Activated CD4-positive, CD25-positive, alpha-beta regulatory T cell treated with anti-CD3 and anti-CD28 coated beads, Interleukin-2, amount 50 U/mL, for 72 hours (primary cell): ENCODE measurements at places on chromosomes 7 and 10.

GRCh38 chr7:21345361-21345760 lies 82.5 kb upstream of the SP4 start:
- no peak for DNase-seq

GRCh38 chr7:84297616-84298015 lies 103.0 kb upstream of the SEMA3A start:
- DNase-seq = no peak

DNA sequence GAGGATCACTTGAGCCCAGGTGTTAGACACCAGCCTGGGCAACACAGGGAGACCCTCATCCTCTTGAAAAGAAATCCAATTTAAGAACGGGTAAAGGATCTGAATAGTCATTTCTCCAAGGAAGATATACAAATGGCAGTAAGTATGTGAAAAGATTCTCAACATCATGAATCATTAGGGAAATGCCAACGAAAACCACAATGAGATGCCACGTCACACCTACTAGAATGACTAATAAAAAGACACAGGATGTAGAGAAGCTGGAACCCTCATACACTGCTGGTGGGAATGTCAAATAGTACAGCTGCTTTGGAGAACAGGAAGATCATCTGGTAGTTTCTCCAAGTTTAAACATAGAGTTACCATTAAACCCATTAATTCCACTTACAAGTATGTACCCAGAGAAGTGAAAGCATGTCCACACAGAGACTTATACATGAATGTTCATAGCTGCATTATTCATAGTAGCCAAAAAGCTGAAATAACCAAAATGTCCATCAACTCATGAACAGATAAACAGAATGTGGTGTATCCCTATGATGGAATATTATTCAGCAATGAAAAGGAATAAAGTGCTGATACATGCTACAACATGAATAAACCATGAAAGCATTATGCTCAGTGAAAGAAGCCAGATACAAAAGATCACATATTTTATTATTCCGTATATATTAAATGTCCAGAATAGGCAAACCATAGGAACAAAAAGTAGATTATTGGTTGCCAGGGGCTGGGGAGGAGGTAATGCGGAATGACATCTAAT lies 13.1 kb upstream of the ZMIZ2 start:
- no peak for DNase-seq

DNA sequence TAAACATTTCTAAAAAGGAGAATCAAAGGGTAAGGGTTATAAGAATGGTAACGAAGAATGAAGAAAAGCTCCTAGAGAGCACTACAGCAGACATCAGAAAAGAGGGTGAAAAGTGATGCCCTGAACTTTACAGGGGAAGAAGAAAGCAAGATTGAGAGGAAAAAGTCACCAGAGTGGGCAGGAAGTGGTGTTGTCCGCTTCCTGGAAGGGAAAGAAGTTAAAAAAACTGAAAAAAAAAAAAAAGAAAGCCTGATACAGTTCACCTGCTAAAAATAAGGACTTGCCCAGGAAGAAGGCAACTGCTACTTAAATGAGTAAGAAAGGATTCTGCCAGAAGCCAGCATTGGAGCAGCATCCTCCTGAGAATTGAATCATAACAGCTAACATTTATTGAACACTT lies 330.1 kb upstream of the PHF14 start:
- DNase-seq = no peak

- no peak for DNase-seq
These were observed 389.2 kb downstream of the MAGI2 start for GRCh38 chr7:79064187-79064823.

DNA sequence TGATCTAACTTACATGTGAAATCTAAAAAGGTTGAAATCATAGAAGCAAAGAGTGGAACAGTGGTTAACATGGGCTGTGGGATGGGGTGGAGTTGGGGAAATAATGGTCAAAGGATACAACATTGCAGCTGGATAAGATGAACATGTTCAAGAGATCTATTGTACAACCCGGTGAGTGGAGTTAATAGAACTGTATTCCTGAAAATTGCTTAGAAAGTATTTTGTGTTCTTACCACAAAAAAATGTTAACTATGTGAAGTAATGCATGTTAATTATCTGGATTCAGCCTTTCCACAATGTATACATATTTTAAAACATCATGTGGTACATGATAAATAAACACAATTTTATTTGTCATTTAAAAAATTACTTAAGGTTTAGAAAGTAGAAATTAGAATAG lies 271.0 kb upstream of the LRRTM3 start:
- no peak for DNase-seq

DNA sequence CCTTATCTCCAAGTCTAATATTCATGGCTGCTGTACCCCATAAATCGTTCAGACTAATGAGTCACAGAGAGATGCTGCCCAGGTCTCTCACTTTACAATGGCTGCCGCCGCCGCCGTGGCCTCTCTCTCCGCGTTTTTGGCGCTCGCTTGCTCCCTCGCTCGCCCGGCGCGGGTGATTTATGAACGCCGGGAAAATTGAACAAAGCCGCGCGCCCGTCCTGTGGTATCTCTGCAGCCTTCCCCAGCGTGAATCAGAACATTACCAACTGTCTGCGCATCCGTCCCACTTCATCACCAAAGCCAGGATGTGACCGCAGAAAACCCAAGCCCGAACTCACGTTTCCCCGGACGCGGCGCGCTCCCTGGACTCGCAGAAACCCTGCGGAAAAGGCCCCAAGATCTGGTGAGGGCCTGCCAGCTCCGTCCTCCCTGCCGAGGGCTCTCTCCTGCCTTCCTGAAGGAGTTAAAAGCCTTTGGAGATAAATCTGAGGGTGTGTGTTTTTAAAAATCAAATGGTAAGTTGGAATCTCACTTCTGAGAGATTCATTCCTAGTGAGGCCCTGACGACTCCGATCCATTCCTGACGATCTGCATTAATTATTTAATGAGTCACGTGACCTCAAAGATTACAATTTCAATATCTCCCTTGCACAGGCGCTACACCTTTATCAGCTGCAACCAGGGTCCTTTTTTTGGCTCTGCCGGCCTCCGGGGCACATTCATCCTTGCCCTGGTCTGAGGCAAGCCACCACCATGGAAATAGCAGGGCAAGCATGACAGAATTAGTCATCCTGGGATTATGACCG lies 6.3 kb downstream of the HOXA4 start:
- no peak for DNase-seq

DNA sequence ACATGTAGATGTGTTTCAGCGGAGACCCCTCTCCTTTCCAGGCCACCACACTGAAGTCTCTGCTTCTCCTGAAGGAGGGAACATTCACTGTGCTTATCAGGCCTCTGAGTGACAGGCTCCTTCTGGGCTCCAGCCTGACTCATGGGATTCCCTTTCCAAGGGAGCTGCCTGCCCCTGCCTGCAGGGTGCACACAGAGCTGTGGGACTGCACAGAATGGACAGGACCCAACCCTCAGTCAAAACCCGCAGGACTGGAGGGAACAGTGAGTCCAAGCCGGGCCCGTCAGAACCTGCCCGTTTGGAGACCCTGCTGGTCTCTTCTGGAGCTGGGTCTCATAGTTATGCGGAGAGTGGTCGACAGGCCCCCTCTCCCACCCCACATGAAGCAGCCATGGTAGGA lies 32.6 kb downstream of the PLAC9 start:
- DNase-seq = no peak

- DNase-seq = no peak
These were observed 64.9 kb upstream of the NRBF2 start for GRCh38 chr10:63068246-63068645.

- no peak for DNase-seq
These were observed 179.8 kb upstream of the CSTF2T start for GRCh38 chr10:51879238-51879637.

- DNase-seq = no peak
These were observed 18.6 kb downstream of the CACNB2 start for GRCh38 chr10:18158773-18159265.

GRCh38 chr10:22761569-22762220 lies 47.3 kb upstream of the PIP4K2A start:
- DNase-seq = no peak

GRCh38 chr7:98470485-98471240 lies 69.8 kb upstream of the BAIAP2L1 start:
- peak; percentile 44 for DNase-seq
